Hematopoietic multipotent progenitor cell treated with erythropoietin and hydrocortisone succinate and interleukin-3 and kit ligand, for 6 days (in vitro differentiated cells): ENCODE measurements at places on chromosomes 5 and 9.

- no peak for DNase-seq
Observed at GRCh38 chr5:144087576-144087975, 82.9 kb downstream of the YIPF5 start.

- DNase-seq = no peak
Observed at GRCh38 chr9:82154573-82154972, 166.0 kb downstream of the SPATA31D1 start.

DNA sequence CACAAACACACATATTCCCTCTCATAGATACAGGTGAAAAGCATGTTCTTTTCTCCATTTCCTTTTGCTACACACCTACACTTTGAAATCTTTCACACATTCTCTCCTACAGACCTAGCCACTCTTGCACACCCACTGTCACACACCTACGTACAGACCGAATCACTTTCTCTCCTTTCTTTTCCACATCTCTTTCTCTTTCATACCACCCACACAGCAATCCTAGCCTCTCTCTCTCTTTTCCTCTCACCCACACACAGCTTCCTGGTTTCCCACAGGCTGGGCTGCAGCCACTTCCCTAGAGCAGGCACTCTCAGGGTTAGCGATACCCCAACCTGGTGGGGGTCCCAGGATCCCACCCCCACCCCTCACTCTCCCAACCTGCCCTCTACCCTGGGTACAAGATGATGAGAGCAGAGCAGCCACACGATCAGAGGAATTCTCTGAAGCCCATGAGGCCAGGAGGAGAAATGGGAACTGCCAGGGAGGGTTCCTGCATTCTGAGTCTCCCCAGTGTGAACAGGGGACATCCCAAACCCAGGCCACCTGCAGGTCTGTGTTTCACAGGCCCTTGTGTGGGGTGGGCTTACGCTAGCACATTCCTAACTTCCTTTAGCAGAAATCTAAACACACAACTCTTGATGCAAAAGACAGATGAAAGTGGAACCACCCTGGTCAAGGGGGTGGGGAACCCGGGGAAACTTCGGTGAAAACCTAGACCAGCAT, 17.1 kb upstream of the SYNPO start:
- DNase-seq = no peak

- DNase-seq = no peak
Observed at GRCh38 chr5:106854105-106854687, 816.5 kb downstream of the EFNA5 start.

- peak; percentile 21 for DNase-seq
Observed at GRCh38 chr5:43485406-43485805, 1.7 kb upstream of the TMEM267 start.

DNA sequence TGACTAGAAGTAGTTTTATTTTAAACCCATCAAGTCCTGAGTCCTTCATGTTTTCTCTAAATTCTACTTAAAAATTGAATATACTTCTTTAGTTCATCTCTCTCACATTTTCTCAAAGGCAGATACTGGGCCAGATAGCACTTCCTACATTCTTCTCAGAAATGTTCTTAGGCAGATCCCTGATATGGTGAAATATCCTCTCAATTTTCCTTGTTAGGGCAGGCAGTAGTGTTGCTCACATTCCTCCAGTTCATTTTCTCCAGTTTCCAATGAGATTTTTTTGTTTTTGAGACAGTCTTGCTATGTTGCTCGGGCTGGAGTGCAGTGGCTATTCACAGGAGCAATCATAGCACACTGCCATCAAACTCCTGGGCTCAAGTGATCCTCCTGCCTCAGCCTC, 5.7 kb downstream of the GCNT1 start:
- DNase-seq = no peak
